Activated CD4-positive, alpha-beta T cell treated with anti-CD3 and anti-CD28 coated beads, Interleukin-2, amount 50 U/mL, for 16 hours (primary cell): ENCODE measurements at places on chromosomes 7 and 10.

- DNase-seq = no peak
These were observed 19.9 kb upstream of the C10orf105 start for GRCh38 chr10:71739358-71739900.

GRCh38 chr7:6576024-6576866, 1.0 kb upstream of the ZDHHC4 start:
- peak; percentile 20 for DNase-seq

- no peak for DNase-seq
These were observed 53.2 kb upstream of the CAV2 start for GRCh38 chr7:116446212-116446855.

GRCh38 chr7:128858380-128859231, 4.0 kb upstream of the ATP6V1F start:
- DNase-seq = no peak

GRCh38 chr10:79098596-79099015, 29.8 kb downstream of the ZMIZ1 start:
- DNase-seq = no peak

DNA sequence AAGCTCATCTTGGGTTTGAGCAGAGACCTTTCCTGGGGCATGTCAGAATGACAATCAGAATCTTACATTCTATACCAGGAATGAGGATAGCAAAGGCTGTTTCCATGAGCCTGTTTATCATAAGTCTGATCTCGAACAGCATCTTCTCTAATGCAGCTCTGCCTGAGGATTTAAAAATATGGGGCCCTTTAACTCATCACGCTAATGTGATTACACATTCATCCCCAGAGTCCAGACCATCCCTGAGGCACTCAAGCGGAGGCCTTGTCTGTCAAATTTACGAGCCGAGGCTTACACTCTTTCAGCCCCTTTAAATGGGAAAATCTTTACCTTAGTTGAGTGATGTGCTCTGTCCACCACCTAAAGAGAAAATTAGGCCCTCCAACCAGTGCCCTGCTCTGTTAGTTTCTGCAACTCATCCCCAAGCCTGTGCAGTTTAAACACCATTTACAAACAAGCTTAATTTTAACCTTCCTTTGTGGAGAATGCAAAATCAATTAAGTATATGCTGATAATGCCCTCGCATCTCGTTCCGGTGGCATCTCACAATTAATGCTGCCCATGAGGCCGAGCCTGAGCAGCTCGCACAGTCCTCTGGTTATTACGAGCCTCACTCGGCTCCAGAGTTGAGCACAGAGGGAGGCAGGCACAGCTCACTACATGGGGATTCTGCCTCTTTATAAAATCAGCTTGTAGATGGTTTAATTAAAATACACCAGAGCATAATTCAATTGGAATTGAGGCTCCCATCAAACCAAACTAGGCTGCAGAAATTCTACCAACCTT, 16.0 kb downstream of the CHST15 start:
- no peak for DNase-seq

DNA sequence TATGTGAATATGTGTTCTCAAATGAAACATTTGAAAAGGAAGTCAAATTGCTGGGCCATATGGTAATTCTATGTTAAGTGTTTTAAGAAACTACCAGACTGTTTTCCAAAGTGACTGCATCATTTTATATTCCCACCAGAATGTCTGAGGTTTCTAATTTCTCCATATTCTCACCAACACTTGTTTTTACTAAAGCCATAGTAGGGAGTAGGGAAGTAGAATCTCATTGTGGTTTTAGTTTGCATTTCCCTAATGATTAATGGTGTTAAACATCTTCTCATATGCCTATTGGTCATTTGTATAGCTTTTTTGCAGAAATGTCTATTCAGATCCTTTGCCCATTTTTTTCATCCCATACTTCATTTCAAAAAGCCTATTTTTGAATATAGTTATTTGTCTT, 9.1 kb upstream of the SEMA4G start:
- no peak for DNase-seq
